ENCODE measurements at places on chromosomes 4 and X.

GRCh38 chr4:47749060-47749459 is 88.8 kb downstream of the CORIN start:
- DNase-seq: no peak

GRCh38 chr4:38615847-38616246 is 48.2 kb upstream of the KLF3 start:
- no peak for DNase-seq

- peak; percentile 51 for DNase-seq
Measured at GRCh38 chrX:10239611-10240064, 82.9 kb downstream of the CLCN4 start.

DNA sequence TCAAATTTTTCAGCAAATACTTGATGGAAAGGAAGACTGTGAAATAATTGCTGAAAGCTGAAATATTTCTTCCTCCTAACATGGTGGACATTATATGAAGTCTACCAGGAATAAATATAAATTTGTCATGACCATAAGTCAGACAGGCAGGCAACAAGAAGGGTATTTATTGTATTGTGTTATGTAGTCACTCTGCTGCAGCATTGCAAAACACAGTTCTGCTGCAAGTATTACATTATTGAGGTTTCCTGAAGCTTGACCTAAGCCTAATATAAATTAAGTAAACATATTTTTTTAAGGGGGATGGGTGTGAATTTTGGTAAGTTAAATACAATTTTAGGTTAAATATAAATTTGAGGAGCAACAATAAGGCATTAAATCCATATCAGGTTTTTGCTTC is 60.2 kb upstream of the MAOA start:
- DNase-seq: no peak

DNA sequence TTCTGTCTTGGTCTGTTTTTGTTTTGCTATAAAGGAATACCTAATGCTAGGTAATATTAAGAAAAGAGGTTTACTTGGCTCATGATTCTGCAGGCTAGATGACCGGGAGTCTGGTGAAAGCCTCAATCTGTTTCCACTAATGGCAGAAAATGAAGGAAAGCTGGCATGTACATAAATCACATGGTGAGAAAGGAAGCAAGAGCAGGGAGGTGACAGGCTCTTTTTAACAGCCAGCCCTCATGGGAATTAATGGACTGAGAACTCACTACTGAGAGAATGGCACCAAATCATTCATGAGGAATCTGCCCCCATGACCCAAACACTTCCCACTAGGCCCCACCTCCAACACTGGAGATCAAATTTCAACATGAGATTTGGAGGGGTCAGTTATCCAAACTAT is 27.6 kb downstream of the SATL1 start:
- no peak for DNase-seq

- DNase-seq: no peak
Measured at GRCh38 chrX:39731735-39732134, 366.0 kb downstream of the BCOR start.

- peak; percentile 33 for DNase-seq
Measured at GRCh38 chr4:185640811-185641675, 105.7 kb upstream of the PDLIM3 start.

- DNase-seq: no peak
Measured at GRCh38 chr4:121112530-121112929, 40.2 kb upstream of the NDNF start.

DNA sequence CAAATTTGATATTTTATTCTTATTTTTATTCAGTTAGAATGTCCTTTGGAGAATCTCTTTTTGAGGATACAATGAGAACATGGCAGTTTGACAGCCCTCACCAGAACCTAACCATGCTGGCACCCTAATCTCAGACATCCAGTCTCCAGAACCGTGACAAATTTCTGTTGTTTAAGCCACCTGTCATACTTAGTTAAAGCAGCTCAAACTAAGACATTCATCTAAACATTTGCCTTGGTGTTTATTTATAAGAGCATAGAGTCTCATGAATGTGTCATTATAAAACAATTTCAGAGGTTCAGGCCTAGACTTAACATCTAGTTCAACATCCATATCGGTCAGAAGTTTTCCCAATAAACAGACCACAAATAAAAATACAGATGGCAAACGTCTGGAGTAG is 125.1 kb upstream of the FUNDC1 start:
- no peak for DNase-seq

DNA sequence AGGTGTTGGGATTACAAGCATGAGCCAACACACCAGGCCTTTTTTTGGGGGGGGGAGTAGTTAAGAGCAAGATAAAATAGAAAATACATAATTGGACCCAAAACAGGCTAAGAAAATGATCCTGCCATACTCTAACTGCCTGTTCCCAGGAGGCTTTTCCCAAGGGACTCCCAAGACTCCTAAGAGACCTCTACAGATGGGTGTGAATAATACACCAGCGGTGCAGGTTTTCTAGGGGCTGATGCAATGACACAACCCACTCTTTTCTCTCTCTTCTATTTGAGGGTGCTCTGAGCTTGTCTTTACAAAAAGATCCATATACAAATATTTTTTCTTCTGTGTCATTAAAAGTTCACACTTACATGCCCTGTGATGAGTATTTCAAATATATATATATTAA is 116.9 kb downstream of the RASL11B start:
- DNase-seq: peak; percentile 13

GRCh38 chr4:8701126-8702019 is 108.8 kb downstream of the CPZ start:
- DNase-seq: no peak

- DNase-seq: no peak
Measured at GRCh38 chr4:57055886-57056285, 54.3 kb downstream of the IGFBP7 start.

GRCh38 chrX:46635186-46635585 is 61.6 kb downstream of the CHST7 start:
- no peak for DNase-seq

- DNase-seq: no peak
Measured at GRCh38 chr4:128483816-128484215, 196.2 kb upstream of the PGRMC2 start.

GRCh38 chr4:81599742-81600380 is 128.2 kb upstream of the RASGEF1B start:
- no peak for DNase-seq

DNA sequence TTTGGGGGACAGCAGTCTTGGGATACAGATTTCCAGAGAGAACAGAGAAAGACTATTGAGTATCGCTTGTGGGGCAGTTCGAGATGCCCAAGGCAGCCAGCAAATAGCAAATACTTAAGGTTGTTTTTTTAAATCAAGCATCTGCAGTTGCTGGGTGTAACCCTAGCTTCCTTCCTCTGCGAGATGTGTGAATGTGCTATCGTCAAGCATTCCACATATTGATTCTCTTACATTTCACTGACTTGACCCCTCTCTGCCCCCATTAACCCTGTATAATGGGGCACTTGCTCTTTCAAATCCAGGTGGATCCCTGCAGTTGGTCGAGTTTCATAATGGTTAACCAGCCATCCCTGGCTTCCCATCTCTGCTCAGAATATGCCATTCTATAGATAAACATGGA is 23.5 kb downstream of the KCNE5 start:
- DNase-seq: no peak
